Bronchus fibroblast of lung (primary cell): ENCODE measurements at places on chromosomes 1 and 21. TPM values are rescaled to one million over a fixed set of nuclear protein-coding genes. Genes with fewer than 3 reads are reported as not detected.

The GSTM1 gene
- not detected in 2 replicates for total RNA-seq

The CTBS gene
- 6.9 and 7.0 TPM in 2 replicates for total RNA-seq

The SH3BGR gene
- total RNA-seq: 1.3 and 2.5 TPM in 2 replicates

The SPRR1A gene
- not detected in 2 replicates for total RNA-seq

The F13B gene
- total RNA-seq: not detected in 2 replicates

The GCSAML gene
- total RNA-seq: not detected in 2 replicates

The PLEKHG5 gene
- 8.3 and 10.6 TPM in 2 replicates for total RNA-seq

The ESRRG gene
- under 0.01 and 0.30 TPM in 2 replicates for total RNA-seq

The EPHX1 gene
- total RNA-seq: 9.8 and 13.8 TPM in 2 replicates

The ATP6V0B gene
- total RNA-seq: 114 and 116 TPM in 2 replicates

The TMEM54 gene
- 52.2 and 57.3 TPM in 2 replicates for total RNA-seq

The LCE6A gene
- total RNA-seq: not detected in 2 replicates

The THEMIS2 gene
- 10.3 TPM in 2 replicates for total RNA-seq

The TBX19 gene
- total RNA-seq: 0.34 and 0.59 TPM in 2 replicates

The ASCL5 gene
- total RNA-seq: under 0.01 TPM in 1 of 2 replicates, not detected in the other

The MAP1LC3C gene
- total RNA-seq: 0.34 TPM in 1 of 2 replicates, not detected in the other

The ATP1A2 gene
- total RNA-seq: 0.50 and 1.5 TPM in 2 replicates

The HCRTR1 gene
- total RNA-seq: not detected in 2 replicates

The HSD11B1 gene
- total RNA-seq: 16.6 and 20.5 TPM in 2 replicates

The IL23R gene
- total RNA-seq: not detected in 2 replicates

The OR2L8 gene
- not detected in 2 replicates for total RNA-seq

The AUNIP gene
- 5.1 and 9.1 TPM in 2 replicates for total RNA-seq

The TMEM200B gene
- 17.1 and 19.7 TPM in 2 replicates for total RNA-seq

The SORT1 gene
- total RNA-seq: 15.5 and 17.7 TPM in 2 replicates

The ADAM30 gene
- not detected in 2 replicates for total RNA-seq

The LCE3E gene
- not detected in 2 replicates for total RNA-seq

The SLAMF8 gene
- total RNA-seq: not detected in 2 replicates

The C1QTNF12 gene
- 0.17 and 0.59 TPM in 2 replicates for total RNA-seq

The CSTB gene
- total RNA-seq: 7.0 and 8.1 TPM in 2 replicates

The RSBN1 gene
- 5.6 and 7.4 TPM in 2 replicates for total RNA-seq

The HMGB4 gene
- not detected in 2 replicates for total RNA-seq

The SLC9A1 gene
- total RNA-seq: 7.9 and 10.0 TPM in 2 replicates

The KCNK1 gene
- 1.8 and 2.7 TPM in 2 replicates for total RNA-seq

The OR10Z1 gene
- total RNA-seq: not detected in 2 replicates

The TMIGD3 gene
- 0.34 TPM in 1 of 2 replicates, not detected in the other for total RNA-seq

The SDF4 gene
- 125 and 128 TPM in 2 replicates for total RNA-seq

The CCDC27 gene
- not detected in 2 replicates for total RNA-seq

The PER3 gene
- total RNA-seq: 1.8 TPM in 2 replicates

The OR10K2 gene
- not detected in 2 replicates for total RNA-seq

The NR1I3 gene
- not detected in 2 replicates for total RNA-seq

The PDE4B gene
- total RNA-seq: 1.8 and 2.0 TPM in 2 replicates

The AKR7A3 gene
- total RNA-seq: 0.59 and 0.84 TPM in 2 replicates

The MARK1 gene
- total RNA-seq: 0.89 and 1.2 TPM in 2 replicates

The ACTN2 gene
- total RNA-seq: not detected in 2 replicates

The C8A gene
- not detected in 2 replicates for total RNA-seq

The PTPRC gene
- total RNA-seq: not detected in 2 replicates

The MYCL gene
- 0.15 and 0.50 TPM in 2 replicates for total RNA-seq

The MACO1 gene
- 7.9 and 8.9 TPM in 2 replicates for total RNA-seq

The SFN gene
- 0.74 and 1.2 TPM in 2 replicates for total RNA-seq

The FAM151A gene
- total RNA-seq: not detected in 2 replicates
